ENCODE measurements at places on chromosomes 6 and 20.

DNA sequence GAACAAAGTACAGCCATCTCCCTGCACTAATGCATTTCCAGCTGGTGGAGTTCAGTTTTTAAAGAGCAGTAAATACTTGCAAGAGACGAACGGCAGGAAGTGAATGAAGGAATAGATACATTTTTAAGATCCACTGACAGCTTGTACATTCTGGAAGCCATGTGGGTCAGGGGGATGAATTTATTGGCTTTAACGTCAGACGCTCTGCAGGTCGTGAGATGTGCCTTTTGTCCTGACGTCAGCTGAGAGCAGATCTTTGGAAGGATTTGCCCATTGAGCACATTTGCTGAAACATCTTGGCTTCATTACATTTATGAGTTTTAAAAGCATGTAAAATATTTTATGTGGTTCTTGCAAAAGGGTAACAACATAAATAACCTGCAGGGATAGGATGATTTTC is 29.5 kb upstream of the SALL4 start:
- DNase-seq, result no peak

- no peak for DNase-seq
Observed at GRCh38 chr6:149078211-149078782, 239.2 kb upstream of the TAB2 start.

DNA sequence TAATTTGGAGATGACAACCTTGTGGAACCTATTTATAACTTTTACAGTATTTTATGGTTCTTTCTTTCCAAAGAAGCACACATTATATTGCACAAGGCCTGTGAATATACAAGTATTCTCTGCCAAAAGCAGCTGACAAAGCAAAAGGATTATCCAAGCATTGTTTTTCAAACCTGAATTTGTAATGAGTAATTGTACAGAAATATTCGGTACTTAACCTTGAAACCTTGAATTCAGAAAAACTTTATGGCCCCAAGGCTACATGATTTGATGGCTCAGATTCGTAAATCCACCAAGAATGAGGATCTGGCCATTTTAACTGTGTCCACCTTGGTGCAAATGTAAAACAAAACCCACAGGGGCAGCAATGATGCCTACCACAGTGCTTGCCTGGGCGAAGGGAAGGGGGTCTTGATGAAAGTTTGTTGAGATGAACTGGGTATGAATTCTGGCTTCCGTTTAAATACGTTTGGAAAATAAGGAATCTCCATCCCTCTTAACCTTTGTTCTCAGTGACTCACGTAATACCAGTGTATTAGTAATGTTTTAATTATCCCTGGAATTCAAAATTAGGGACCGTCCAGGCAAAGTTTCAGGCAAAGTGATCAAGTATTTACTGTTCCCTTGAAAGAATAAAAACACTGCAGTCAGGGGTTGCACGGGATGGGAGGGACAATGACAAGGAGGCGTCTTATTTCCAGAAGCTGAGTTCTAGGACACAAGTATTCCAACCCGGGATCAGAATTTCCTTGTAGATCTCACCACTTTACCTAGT is 2.7 kb upstream of the RBM24 start:
- DNase-seq, result no peak

DNA sequence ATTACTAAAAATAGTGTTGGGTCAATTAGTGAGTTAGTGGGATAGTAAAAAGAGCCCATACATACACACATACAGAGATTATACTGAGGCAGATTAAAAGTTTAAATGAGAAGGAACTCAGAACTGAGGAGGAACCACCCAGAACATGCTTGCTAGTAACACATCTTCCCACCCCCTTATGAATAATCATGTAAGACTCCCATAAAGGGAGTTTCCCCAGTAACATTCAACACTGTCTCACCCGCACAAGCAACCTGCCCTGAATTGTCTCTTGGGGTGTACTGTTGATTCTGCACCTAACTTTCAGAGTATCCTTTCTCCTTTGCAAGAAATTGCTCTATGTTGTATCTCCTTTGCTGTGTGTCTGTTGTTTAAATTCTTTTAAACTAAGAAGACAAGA is 11.1 kb upstream of the HLA-DQB2 start:
- DNase-seq, result no peak

- DNase-seq, result no peak
Observed at GRCh38 chr6:84137051-84137375, 90.4 kb downstream of the CEP162 start.

- no peak for DNase-seq
Observed at GRCh38 chr6:113281014-113281413, 576.1 kb upstream of the MARCKS start.

GRCh38 chr6:107355659-107356058 is 103.7 kb downstream of the PDSS2 start:
- no peak for DNase-seq

DNA sequence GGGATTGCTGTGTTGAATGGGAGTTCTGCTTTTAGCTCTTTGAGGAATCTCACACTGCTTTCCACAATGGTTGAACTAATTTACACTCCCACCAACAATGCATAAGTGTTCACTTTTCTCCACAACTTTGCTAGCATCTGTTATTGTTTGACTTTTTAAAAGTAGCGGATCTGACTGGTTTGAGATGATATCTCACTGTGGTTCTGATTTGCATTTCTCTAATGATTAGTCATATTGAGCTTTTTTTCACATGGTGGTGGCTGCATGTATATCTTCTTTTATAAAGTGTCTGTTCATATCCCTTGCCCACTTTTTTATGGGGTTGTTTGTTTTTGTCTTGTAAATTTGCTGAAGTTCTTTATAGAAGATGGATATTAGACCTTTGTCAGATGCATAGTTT is 588.3 kb upstream of the ADGRB3 start:
- no peak for DNase-seq

DNA sequence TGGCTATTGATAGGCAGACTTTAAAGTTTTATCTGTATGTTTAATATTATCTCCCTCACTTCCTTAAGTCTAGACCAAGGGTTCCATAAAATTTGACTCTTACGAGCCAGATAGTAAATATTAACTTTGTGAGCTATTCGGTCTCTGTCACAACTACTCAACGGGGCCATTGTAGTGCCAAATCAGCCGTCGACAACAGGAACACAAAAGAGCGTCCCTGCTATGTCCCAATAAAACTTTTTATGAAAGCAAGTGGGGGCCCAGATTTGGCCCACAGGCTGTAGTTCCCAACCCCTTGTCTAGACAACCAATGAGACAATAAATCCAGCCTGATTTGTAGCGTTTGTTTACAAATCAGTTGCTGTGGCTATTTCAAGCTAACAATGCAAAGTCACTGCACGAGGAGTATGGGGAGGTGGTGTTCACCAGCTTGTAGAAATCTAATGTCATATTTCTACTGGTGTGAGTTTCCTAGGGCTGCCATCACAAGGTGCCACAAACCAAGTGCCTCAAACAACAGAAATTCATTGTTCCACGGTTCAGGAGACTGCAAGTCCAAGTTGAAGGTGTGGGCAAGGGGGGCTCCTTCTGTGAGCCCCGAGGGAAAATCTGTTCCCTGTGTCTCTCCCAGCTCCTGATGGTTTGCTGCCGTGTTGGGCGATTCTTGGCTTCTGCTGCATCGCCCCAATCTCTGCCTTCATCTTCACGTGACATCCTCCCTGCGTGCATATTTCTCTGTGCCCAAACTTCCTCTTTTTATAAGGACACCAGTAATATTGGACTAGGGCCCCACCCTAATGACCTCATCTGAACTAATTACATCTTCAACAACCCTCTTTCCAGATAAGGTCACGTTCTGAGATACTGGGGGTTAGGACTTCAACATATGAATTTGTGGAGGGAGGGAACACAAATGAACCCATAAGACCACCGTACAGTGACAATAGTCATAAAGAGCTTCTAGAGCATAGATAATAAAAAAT is 356.0 kb upstream of the JARID2 start:
- no peak for DNase-seq

- no peak for DNase-seq
Observed at GRCh38 chr6:98847416-98847778, 13.0 kb downstream of the POU3F2 start.

- no peak for DNase-seq
Observed at GRCh38 chr20:37981568-37981967, 51.7 kb downstream of the TTI1 start.

DNA sequence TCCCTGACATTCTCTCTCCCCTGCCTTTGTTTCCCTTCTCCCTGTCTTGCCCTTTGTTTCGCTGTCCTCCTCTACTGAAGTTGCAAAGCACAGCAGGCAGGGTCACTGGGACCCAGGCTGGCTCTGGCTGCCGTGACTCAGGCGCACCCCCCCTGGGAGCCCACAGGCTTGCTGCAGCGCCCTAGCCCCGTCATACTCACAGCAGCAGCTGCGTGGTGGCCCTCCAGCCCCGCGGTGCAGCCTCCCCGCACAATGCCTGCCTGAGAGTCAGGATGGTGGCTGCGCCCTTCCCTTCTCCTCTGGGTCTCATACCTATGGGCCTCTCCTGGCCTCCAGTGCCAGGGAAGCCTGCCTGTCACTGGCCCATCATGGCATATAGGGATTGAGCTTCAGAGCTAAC is 41.7 kb downstream of the TXNDC5 start:
- no peak for DNase-seq

DNA sequence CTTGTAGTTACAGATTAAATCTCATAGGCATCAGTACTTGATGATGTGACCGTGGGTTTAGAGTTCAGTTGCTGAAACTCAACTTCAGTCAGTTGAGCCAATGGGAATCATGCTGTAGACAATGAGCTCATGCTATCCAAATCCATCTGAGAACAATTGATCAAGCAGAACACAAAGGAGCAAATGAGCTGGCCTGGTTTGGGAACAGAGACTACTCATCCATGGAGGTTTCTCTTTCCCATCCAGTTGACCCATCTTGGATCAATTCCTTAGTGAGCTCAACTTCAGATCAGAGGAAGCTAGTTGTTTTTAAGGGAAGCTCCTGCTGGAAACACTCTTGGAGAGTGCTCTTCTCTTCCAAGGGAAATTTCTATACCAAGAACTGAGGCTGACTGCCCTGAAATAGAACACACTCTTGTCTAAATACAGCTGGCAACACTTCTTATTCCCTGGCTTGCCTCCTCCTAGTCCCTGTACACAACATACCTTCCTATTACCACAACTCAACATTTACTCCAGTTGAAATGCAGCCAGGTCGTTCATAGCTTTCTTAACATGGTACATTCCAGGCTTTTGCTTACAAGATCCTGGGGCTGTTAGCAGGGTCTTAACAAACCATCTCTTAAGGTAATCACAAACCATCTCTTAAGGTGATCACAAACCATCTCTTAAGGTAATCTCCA is 203.9 kb upstream of the PRDM1 start:
- no peak for DNase-seq

GRCh38 chr6:158152659-158153058 is 15.4 kb downstream of the SERAC1 start:
- DNase-seq, result no peak

- DNase-seq, result no peak
Observed at GRCh38 chr6:31545291-31545690, 1.1 kb downstream of the ATP6V1G2 start.

DNA sequence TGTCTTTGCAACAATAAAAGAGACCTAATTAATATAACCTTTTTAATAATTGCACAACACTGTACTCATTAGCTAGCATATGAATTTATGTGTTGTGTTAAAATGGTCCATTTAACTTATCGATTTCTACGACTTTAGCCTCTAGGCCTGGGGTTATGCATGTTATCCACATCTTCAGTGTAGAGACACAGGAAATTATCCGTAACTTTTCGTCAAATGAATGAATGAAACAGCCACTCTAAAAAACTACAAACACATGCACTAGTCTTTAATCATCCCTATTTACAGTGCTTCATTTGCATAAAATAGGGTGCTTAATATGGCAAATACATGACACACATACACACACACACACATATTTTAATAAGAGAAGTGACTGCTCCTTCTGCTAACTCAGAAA is 22.3 kb upstream of the LMBRD1 start:
- DNase-seq, result no peak

DNA sequence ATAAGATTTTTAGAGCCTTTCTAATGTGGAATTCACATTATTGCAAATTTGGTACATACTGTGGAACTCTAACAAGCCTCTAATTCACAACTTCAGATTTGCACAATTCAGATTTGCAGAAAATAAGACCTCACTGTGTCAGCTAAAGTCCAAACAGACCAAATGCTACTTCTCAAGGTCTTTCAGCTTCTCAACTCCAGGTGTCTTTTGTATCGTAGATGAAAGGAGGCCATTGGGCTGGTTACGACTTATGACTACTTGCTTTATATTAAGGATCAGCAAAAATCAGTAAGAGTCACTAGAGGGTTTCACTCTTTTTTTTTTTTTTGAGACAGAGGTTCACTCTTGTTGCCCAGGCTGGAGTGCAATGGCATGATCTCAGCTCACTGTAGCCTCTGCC is 37.8 kb downstream of the ZNF217 start:
- no peak for DNase-seq

DNA sequence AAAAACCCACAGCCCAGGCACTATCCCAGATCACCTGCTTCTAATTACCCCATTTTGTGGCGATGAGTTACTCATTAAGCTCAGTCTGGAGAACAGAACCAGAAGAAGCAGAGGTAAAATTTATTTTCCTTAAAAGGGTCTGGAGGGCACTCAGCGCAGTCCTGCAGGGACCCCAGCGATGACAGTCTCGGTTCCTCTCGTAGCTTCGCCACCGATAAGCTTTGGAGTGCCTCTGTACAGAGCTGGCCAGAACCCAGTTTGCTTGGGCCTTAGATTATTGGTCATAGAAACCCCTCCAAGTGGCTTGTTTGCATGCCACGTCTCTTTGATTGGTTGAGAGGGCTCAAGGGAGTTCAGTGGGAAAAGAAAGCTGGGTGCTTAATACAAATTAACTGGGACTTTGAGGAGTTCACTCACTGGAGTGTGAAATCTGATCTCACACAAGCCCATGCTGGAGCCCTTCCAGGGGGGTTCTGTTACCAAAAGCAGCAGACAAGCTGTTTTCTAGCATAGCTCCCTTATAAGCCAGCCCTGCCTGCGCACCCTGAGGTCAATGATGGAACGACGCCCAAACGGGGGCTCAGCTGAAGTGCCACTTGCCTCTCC is 158.5 kb upstream of the ARID1B start:
- no peak for DNase-seq
